Activated T-helper 1 cell treated with Interleukin-2 at 50 U/mL for 16 hours (primary cell): ENCODE measurements at places on chromosomes 1 and 21.

DNA sequence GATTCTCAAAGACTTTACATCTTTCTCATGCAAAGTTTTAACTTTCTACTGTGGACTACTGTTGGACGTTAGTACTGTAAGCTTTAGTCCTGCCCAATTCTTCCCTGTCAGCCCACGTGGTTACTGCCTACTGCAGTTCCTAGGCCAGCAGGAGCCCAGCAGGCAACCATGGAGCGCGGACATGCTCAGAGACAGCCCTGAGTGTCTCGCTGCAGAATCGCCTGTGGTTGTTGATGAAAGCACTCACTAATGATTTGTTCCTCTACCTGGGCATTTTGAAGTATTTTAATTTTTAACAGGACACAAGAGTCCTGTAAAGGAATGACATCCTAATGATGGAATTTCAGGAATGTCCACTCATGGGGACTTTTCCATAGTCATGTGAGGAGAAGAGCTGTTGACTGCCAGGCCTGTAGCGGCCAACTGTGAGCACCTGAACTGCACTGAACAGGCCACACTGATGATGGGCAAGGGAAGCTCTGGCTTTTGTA is 44.1 kb downstream of the PGBD5 start:
- no peak for DNase-seq

DNA sequence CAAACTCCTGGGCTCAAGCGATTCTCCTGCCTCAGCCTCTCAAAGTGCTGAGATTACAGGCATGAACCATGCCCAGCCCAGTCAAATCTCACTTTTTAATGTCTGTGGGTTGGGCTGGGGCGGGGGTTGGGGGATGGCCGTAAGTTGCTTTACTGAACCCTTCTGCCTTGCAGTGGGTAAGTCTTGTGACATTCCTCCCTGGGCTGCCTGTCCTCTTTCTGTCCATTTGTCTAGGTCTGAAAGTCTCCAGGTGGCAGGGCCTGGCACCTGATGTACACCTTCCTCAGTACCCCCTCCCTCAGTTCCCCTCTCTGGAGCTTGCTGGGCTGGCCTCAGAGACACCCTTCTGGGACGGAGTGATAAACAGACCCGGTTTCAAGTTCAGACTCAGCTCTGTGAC is 13.3 kb downstream of the ZNF362 start:
- DNase-seq: no peak

- no peak for DNase-seq
These were observed 7.9 kb upstream of the TNNT2 start for GRCh38 chr1:201385299-201385891.

GRCh38 chr1:242605521-242605920 is 81.0 kb upstream of the PLD5 start:
- DNase-seq: no peak
